ENCODE measurements at places on chromosomes 5 and 9. TPM values are rescaled to one million over a fixed set of nuclear protein-coding genes. Genes with fewer than 3 reads are reported as not detected.

GRCh38 chr9:112487008-112487798, 576 bp downstream of the KIAA1958 start:
- DNase-seq: peak; percentile 45

The ARSK gene
- 5.9 TPM for total RNA-seq

The GOLM1 gene
- total RNA-seq: 298 TPM

DNA sequence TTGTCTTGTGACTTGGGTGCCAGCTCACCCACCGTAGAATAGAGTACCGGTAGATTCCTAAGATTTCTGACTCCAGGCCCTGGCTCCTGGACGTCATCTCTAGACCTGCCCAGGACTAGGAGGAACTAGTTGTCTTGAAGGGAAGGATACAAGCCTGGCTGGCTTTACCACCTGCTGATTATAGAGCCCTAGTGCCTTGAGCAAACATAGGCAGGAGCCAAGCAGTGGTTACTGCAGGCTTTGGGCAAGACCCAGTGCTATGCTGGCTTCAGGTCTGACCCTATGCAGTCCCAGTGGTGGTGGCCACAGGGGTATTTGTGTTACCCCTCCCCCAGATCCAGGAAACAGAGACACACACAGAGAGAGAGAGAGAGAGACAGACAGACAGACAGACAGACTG, 606.2 kb downstream of the PDE4D start:
- DNase-seq: no peak

The PCDHB6 gene
- 0.60 TPM for total RNA-seq

The TNFSF8 gene
- 2.8 TPM for total RNA-seq

DNA sequence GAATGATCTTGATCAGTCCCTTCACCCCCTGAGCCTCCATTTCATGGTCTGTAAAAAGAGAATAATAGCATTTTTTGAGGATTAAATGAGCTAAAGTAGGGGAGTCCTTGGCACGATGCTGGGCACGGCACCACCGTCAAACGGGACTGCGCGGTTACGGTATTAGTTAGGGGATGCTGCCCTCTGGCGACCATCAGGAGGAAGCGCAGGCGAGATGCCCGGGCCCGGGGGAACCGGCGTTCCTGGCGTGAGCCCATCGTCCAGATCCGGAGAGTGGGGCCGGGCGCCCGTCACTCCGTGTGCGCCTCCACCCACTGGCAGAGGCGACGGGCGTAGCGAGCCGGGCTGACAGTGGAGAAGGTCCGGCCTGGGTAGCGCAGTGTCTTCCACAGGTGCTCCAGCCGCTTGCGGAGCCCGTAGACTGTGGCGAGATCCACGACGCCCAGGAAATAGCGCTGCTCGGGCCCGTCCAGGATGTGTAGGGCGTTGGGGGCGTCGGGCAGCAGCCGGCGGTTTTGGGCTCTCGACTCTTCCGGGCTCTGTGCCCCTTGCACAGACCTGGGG, 4.8 kb upstream of the ST6GALNAC4 start:
- DNase-seq: peak; percentile 74

- no peak for DNase-seq
These were observed 24.0 kb downstream of the HSD17B4 start for GRCh38 chr5:119476341-119476740.

DNA sequence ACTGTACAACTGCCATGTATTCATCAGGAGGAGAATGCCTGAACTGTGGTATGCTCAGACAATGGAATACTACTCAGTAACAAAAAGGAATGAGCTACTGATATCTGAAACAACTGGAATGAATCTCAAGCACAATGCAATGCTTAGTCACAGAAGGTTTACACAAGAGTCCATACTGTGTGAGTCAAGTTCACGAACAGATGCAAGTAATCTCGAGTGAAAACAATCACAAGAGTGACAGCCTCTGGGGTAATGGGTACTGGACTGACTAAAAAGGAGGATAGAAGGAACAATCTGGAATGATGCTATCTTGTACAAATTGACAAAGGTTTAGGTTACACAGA, 19.5 kb upstream of the GOLGA1 start:
- no peak for DNase-seq

The IFNA21 gene
- total RNA-seq: not detected

The ZNF782 gene
- total RNA-seq: 8.5 TPM

GRCh38 chr5:32076699-32077695, 97.1 kb downstream of the GOLPH3 start:
- DNase-seq: peak; percentile 24

- DNase-seq: no peak
These were observed 66.8 kb upstream of the ABL1 start for GRCh38 chr9:130768265-130768664.

Measured in mucosa of gallbladder (tissue), 1 donor.